Suppressor macrophage treated with lipopolysaccharide for 1 hour (primary cell): ENCODE measurements at places on chromosomes 1 and 21.

GRCh38 chr1:242225767-242226573 lies 227.1 kb upstream of the MAP1LC3C start:
- peak; percentile 1 for DNase-seq

DNA sequence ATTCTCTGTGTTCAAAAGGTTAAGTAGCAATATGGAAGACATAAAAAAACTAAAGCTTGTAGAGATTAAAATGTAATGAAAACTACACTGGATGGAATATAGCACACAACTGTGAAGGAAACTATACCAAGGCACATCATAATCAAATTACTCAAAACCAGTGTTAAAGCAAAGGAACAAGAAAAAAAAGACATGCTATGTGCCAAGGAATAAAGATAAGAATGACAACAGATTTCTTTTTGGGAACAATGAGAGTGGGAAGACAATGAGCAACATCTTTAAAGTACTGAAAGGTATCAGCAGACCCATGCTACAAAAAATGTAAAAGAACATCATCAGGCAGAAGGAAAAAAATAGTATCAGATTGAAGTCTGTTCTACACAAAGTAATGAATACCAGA lies 157.8 kb downstream of the VPS13D start:
- DNase-seq = no peak

DNA sequence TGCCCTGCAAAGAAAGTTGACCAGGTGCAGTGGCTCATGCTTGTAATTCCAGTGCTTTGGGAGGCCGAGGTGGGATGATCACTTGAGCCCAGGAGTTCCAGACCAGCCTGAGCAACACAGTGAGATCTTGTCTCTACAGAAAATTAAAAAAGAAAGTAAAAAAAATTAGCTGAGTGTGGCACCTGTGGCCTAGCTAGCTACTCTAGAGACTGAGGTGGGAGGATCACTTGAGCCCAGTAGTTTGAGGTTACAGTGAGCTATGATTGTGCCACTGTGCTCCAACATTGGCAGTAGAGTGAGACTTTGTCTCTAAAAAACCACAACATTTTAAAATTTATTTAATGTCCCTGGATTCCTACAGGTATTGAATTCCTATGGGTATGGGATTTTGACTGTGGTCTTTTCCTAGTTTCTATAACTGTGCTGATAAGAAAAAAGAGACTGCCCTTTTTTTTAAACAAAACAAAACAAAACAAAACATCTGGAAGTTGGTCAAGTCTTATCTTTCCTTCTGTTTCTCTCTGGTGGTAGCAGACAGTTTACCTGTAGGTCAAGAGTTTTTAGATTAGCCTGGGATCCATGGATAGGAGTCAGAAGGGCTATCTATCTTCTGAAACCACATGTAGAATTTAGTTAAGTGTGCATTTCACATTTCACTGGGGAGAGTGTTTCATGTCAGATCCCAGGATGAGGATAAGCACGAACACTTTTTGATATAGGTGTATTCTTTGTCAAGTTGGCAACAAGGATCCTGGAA lies 18.8 kb downstream of the UCK2 start:
- no peak for DNase-seq

- DNase-seq = no peak
These were observed 50.0 kb downstream of the KIAA0319L start for GRCh38 chr1:35506960-35507912.

DNA sequence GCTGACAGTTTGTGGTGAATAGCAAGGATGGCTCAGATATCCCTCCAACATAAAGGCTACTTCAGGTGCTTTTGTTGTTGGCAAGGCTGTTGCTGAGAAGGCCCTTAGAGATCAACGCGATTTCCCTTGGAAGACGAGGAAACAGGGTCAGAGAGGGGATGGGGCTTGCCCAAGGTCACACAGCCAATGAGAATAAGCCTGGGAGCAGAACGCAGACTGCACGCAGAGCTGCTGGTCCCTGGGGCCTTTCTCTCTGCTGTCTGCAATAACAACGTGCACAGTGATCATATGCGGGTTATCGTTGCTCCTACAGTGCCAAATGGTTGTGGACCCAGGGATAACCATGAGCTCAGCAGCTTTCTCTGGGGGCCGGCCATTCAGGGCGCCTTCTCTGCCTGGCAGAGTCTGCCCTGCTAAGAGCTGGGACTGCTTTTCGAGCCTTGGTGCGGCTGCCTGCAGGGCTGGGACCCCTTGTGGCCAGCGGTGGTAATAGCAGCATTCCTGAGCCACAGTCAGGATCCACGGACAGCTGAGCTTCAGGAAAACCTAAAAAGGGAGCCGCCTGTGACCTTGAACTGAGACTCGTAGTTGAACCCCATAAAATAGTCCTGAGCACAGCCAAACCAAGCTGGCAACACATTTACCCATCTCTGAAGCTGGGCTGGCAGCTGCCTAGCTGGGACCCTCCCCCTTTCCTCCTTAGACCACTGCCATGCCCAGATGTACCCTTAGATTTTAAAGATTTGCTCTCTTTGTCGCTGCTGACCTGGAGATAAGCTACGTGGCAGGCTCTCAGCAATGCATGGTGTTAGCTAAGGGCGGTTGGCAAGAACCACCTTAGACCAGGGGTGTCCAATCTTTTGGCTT lies 39.8 kb downstream of the HTR6 start:
- DNase-seq = peak; percentile 68

DNA sequence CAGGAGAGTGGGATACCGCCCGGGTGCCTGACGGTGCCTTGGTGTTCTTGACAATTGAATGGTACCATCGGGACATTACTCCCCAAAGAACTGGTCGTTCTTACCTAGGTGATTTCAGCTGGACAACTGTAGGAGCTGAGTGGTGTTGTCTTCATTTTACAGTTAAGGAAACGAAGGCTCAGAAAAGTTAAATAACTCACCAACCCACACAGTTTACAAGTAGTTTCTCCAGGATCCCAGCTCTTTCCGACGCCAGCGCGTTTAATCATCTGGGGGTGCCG lies 1.6 kb downstream of the PIK3CD start:
- peak; percentile 37 for DNase-seq

DNA sequence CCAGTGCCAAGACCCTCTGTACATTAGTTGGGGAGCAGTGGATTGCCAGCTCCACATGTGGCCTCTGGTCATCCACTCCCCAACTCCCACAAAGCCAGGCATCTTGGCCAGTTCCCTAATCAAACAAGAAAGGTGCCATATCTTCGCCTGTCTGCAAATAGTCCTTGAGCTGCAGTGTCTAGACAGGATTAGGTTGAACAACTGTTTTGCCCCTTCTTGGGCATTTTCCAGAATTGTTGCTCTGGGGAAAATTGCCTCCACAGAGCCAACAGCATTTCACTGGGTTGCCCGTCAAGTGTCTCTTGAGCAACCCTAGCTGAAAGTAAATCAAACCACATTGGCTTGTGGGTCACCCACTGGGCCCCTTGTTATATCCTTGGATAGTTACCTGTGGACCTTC lies 109.3 kb downstream of the GDAP2 start:
- no peak for DNase-seq

DNA sequence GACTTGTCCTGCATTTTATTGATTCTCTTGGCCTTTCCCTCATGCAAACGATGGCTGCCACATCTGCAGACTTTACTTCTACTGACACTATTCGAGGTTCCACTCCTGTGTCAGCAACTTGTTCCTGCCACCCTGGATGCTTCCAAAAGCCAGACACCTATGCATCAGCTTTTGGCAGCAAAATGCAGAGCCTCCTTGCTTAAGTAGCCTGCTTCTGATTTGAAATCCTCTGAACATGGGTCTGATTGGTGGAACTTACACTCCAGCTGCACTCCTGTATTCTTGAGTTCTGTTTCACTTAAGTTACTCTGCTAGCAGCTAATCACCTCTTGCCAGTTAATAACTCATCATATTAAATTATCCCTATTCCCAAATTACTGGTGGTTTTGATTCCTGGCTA lies 152.1 kb upstream of the FMN2 start:
- DNase-seq = no peak
